ENCODE measurements at places on chromosomes 12 and 14.

GRCh38 chr12:32877601-32878459 lies 18.7 kb downstream of the PKP2 start:
- DNase-seq, result peak; percentile 44

DNA sequence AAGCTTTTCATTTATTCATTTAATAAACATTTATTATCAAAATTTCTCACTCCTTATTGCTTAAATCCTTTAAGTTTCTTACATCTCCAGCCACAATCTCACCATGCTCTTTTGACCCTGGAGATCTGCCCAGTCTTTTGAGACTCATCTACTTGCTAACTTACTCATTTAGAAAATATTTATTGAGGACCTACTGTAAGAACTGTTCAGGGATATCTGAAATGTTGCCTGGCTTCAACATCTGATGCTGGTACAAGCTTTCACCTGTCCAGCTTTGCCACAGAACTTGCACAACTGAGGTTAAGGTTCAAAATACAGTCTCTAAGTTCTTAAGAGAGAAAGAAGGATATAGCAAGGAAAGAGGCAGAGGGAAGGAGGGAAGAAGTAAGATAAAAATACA lies 17.5 kb upstream of the GXYLT1 start:
- peak; percentile 23 for DNase-seq

GRCh38 chr14:100747021-100747586 lies 20.4 kb downstream of the DLK1 start:
- peak; percentile 92 for DNase-seq

- DNase-seq, result peak; percentile 91
Measured at GRCh38 chr12:12927211-12928079, 24.5 kb downstream of the GPRC5D start.

DNA sequence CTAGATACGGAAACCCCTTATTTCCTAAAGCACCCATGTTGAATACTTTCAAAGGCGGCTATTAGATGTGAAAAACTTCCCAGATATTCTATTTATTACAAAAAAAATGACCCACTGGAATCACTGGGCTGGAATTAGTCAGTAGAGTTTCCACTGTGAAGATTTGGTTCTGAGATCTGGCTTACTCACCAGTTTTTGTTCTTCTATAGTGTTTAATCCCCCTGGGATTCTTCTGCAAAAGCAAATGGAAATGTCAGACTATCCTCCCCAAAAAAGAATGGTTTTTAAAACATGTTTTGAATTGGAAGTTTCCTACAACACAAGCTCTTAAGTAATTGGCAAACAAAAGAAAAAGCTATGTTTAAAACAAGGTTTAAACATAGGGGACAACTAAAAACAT lies 166.4 kb downstream of the STXBP6 start:
- DNase-seq, result no peak

- DNase-seq, result peak; percentile 42
Measured at GRCh38 chr12:103806803-103807202, 34.2 kb downstream of the NT5DC3 start.

GRCh38 chr12:46663318-46663717 lies 162.5 kb downstream of the SLC38A4 start:
- no peak for DNase-seq

GRCh38 chr12:105107494-105108371 lies at the start of gene WASHC4:
WASHC4 (plus strand) TSS chr12:105107731; CDS start chr12:105107801, 70 bp downstream.
- peak; percentile 90 for DNase-seq

GRCh38 chr12:120678572-120678971 lies 8.4 kb upstream of the MLEC start:
- DNase-seq, result no peak

DNA sequence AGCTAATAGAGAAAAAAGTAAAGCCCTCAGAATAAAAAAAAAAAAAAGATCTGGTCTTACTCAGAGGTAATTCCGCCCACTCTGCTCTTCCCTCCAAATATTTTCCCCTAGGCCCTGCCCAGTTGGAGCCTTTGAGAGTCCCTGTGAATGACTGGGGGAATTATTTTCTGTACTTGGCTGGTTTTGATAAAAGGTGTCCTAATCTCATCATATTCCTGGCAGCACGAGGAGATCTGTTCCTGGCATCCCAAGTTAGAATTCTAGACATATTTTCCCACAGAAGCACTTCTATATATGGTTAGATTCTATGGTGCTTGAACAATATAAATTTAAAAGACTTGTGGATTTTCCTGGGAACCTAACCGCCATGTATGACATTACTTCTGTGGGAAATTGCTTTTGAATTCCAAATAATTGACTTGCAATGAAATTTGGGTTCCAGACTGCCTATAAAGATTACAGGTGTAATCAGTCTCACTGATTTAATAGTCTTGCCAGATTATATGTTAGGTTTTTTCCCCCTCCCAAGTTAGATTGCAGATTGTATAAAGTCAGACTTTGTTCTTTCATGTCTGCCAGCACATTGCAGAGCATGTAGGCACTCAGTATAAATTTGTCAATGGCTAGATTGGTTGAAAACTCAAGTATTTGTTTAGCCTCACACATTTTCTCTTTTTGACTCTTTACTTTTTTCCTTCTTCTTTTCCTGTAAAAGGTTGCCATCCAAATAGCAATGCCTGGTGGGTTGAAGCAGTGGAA lies 12.3 kb downstream of the GPX2 start:
- no peak for DNase-seq

- no peak for DNase-seq
Measured at GRCh38 chr12:111395336-111396187, 10.2 kb upstream of the SH2B3 start.

DNA sequence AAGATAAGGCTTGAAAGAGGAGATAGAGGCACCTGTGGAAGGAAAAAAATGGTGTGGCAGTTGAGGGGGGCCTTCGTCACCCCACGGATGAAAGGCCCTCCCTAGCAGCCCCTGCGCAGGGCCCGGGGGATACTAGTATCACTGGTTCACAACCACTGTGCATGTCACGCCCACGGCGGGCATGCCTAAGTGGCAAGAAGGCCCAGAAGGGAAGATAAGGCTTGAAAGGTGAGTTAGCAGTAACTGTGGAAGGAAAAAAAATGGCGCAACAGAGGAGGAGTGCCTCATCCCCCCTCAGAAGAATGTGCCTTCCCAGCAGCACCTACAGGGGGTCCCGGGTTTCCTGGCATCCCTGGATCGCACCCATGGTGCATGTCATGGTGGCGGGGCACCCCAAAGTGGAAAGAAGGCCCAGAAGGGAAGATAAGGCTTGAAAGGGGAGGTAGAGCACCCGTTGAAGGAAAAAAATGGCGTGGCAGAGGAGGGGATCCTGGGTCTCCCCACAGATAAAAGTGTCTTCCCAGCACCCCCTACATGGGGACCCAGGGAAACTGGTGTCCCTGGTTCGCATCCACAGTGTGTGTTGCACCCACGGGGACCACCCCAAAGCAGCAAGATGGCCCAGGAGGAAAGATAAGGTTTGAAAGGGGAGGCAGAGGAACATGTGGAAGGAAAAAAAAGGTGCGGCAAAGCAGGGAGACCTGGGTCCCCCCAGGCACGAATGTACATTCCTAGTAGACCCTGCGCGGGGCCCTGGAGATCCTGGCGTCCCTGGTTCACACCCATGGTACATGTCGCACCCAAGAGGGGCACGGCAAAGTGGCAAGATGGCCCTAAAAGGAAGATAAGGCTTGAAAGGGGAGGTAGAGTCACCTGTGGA lies 279.2 kb downstream of the ALG10 start:
- DNase-seq, result no peak

DNA sequence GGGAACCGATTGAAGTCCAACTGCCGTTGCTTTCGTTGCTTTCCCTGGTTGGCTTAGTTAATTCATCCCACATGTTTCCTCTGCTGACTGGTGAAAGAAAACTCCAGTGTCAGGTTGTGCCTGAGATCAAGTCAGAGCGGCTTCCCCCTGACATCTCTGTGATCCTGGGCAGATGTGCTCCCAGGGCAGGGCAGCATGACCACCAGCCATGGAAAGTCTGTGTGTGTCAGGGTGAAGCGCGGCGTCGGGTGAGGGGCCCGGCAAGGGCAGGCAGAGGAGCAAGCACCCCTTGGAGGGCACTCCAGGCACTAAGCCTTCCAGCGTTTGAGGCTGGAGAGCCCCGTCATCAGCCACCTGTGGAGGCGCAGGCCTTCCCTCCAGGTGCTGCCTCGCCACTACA lies 54.5 kb upstream of the IGF1 start:
- no peak for DNase-seq

DNA sequence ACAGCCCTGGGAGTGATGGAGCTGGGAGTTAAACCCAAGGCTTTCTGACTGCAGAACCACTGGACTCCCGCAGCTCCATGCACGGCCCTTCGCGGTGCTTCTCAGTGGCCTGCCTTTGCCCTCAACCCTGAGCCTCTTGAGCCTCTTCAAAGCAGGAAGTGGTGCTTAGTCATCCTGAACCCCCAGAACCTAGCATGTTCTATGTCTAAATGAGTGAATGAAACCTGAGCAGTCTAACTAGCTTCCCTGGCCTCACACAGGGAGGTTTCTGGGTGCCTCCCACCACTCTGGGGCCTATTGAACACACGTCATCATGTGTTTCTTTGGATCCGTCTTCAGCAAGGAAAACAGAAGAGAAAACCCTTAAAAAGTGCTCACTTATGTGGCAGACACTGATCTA lies 117.9 kb upstream of the SFSWAP start:
- no peak for DNase-seq

DNA sequence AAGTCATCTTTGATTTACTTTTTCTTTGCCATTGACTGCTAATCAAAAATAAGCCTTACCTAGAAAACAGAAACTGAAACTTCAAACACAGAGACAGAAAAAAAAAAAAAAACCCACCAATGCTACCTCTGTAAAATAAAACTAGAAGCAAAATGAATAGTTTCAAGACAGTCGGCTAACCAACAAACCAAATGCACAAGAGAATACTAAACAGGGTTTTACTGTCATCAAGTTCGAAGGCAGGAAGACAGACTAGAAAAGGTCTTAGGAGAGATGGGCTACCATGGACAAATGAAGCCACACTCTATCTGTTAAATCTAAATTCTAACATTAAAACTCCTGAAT lies 59.5 kb downstream of the SEL1L start:
- DNase-seq, result no peak

DNA sequence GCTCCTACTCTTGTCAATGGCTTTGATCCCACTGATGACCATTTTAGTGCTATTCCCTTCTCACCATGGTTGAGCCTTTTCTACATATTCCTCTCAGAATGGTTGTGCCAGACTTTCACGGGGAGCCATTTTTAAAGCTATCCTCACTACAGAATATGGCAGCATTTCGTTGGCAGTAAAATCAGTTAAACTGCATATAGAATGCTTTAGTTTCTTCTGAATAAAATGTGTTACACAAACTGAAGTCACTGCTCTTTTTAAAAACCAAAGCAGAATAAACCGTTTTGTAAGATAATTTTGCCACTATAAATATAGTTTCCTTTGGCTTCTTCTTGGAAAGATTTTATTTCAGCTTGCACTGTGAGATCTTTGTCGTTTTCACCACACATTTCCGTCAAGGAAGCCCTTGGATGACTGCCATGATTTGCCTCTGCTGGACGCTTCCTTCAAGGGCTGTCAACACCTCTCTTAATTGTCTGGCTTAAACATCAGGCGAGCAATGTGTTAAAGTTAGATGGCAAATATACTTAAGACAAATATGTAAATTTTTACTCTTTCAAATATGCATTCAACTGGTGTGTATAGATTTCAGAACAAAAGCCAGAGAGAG lies 624.2 kb downstream of the DIO2 start:
- peak; percentile 89 for DNase-seq

- no peak for DNase-seq
Measured at GRCh38 chr12:108115123-108116121, 13.7 kb upstream of the WSCD2 start.

DNA sequence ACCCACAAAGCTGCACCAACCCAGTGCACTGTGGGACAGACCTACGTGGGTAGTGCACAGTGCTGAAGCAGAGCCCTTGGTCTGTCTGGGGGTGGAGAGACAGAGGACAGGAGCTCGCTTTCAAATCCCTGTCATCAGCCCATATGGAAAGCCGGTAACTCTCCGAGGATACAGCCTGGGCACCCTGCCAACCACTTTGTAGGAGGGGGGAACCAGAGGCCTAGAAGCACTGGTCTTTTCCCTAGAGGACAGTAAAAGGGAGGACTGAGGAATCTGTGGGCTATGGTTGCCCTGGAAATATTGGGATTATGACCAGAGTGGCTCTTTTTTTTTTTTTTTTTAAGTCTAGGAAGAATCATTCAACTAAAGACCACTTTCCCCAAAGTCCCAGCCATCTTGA lies 74.3 kb downstream of the MAP3K9 start:
- peak; percentile 38 for DNase-seq

DNA sequence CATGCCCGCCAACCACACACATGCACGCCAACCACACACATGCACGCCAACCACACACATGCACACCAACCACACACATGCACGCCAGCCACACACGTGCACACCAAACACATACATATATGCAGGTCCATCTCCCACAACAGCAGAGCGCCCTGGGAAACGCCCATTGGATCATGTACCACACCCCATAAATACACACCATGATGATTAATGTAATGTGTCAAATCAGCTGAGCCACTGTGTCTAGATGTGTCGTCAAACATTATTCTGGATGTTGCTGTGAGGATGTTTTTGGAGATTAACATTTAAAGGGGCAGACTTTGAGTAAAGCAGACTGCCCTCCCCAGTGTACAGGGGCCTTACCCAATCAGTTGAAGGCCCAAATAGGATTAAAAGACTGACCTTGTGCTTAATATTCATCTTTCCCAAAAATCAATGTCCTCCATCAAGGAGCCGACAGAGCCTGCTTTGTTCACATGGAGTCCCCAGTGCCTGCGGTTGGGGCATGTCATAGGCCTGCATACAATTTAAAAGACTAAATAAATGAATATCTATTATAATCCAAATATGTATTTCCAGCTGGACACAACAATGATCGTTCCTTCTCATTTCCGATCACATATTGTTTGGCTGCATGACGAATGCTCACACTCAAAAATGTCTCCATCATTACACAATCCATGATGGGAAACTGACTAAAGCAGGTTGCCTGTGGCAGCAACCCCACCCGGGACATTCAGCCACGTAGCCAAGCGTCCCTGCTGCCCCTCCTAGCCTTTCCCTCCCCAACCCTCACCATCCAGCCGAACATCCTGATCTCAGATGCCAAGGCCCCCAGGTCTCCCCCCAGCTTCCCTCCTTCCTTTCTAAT lies 23.2 kb upstream of the BDKRB2 start:
- DNase-seq, result no peak

- DNase-seq, result no peak
Measured at GRCh38 chr14:55599250-55599879, 19.4 kb downstream of the KTN1 start.

- no peak for DNase-seq
Measured at GRCh38 chr12:94139816-94140215, 8.6 kb upstream of the PLXNC1 start.

GRCh38 chr12:15592934-15593333 lies 196.3 kb downstream of the EPS8 start:
- peak; percentile 47 for DNase-seq

- peak; percentile 89 for DNase-seq
Measured at GRCh38 chr12:66066137-66066928, 64.2 kb downstream of the LLPH start.
